ENCODE measurements at places on chromosomes 7 and 10.

DNA sequence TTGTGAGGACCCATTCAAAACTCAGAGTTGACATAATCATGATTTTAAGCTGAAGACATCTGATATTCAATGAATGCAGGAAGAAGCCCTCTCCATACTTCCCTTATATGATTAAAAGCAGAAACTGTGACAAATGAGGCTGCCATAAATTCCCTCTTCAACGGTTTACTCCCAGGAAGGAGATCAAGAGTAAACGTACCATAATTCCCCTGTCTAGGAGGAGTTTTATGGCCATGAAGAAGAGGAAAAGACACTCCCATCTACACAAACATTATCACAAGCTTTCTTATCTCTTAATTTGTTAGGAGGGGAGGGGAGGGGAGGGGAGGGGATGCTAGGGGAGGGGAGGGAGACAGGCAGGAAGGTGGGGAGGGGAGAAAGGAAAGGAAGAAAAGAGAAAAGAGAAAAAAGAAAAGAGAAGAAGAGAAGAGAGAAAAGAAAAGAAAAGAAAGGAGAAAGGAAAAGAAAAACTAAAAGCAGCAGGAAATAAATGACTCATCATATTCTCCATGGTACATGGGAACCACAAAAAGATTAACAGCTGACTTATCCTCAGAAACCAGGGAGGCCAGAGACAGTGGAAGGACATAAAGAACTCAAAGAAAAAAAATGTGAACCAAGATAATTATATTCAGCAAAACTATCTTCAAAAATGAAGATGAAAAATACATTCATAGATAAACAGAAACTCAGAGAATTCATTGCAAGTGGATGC is 121.6 kb downstream of the ALOX5 start:
- no peak for DNase-seq

- no peak for DNase-seq
These were observed 37.0 kb downstream of the CNPY1 start for GRCh38 chr7:155509359-155509724.

DNA sequence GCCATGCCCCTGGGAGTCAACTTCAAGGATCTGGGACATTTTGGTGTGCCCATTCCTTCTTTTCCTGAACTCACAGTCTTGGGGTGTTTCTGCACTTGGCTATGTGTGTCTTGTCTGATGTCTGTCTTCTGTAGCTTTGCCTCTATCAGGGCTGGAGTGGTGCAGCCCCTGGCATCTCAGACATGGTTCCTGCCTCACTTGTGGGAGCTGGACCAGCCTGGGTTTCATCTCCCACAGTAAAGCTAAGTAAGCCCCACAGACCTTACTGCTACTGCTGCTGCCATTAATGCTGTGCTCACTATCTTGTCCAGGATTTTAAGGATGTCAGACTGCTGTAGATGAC is 59.0 kb downstream of the ADCYAP1R1 start:
- no peak for DNase-seq

DNA sequence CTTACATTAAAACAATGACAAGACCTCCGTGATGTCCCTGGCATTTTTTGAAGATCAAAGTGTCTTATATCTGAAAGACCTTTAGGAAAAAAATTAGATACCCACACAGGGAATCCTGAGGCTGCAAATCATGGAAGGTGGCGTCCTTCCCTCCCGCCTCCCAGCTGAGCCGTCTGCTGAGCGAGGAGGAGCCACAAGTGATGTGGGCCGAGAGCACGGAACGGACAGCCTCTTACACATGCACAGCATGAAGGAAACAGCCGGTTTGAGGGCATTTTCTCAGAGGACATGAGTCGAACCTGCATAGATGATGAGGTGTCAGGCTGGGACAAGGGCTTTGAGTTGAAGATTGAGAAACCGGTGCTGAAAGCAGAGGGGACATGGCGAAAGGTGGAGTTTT is 163.3 kb downstream of the ADARB2 start:
- no peak for DNase-seq

DNA sequence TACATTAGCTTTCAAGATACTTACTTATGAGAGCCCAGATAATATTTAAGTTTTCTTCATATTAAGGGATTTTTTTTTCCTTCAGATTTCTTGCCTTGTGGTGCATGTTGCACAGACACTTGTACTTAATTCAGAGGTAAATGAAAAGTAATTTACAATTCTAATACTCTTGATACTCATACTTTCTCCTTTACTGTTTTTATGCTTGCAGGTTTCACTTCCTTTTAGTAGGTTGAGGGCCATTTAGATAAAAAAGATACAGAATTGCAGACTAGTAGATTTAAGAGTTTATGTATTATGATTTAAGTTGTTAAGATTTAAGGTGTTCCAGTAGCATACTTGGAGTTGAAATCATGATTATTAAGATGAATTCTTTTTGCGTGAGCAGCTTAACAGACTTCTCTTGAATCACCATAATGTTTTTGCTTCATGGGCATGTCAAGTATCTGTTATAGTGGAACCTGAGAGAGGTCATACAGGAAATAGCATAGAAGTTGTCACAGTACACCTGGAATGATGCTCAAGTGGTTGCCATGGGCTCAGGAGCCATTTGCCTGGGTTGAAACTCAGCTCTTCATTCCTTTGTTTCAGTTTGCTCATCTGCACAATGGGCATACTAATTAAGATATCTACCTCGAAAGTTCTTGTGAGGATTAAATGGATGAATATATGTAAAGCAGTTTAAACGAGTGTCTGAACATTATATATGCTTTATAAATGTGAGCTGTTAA is 174.8 kb upstream of the PRPS1L1 start:
- DNase-seq, result no peak

GRCh38 chr10:91162495-91163268 is 57.8 kb upstream of the PCGF5 start:
- peak; percentile 80 for DNase-seq

- DNase-seq, result no peak
These were observed 6.0 kb downstream of the ALOX5 start for GRCh38 chr10:45379891-45380540.

DNA sequence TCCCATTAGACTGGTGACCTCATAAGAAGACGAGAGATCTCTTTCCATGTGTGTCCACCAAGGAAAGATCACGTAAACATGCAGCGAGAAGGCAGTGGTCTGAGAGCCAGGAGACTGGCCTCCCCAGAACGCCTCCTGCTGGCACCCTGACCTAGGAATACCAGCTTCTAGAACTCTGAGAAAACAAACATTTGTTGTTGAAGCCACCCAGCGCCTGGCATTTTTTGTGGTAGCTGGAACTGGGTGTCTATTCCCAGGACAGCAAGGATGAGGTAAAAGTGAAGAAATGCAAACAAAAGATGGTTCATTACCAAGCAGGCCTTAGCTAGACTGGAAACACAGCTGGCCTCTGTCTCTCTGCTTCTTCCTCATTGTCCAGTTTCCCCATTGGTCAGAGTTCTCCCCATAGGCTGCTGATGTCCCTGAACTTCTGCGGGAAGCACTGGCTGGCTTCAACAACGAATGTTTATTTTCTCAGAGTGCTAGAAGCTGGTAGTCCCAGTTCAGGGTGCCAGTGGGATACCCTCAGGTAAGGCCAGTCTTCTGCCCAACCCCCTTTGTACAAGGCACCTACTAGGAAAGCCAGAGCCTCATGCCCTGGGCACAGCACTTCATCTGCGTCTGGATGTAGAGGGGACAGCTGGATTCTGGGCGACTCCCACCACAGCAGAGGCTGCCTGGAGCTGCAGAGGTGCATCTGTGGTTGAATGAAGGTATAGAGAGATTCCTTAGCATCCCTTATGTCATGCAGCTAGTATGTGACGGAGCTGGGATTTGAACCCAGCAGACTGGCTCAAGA is 304.9 kb downstream of the TCERG1L start:
- DNase-seq, result no peak

DNA sequence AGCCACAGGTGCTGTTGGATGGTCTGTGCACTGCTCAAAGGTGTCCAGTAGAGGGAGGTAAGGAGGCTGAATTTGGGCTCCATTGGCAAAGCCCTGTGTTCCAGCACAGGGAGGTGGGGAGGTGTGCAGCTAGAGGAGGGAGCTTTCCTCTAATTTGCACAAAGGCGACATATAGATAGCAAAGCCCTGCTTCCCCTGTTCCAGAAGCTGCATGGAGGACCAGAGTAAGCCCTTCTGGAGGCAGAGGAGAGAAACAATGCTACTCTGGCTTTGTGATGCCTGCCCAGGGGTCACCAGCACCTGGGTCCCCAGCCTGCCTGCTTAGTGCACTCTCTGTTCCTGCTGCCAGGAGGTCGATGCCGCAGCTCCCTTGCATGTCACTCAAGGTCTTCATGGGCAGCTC is 3.4 kb upstream of the ARHGAP22 start:
- DNase-seq, result no peak

GRCh38 chr10:115157357-115157756 is 64.2 kb downstream of the ATRNL1 start:
- no peak for DNase-seq

GRCh38 chr10:61477451-61477850 is 24.3 kb upstream of the TMEM26 start:
- DNase-seq, result no peak

DNA sequence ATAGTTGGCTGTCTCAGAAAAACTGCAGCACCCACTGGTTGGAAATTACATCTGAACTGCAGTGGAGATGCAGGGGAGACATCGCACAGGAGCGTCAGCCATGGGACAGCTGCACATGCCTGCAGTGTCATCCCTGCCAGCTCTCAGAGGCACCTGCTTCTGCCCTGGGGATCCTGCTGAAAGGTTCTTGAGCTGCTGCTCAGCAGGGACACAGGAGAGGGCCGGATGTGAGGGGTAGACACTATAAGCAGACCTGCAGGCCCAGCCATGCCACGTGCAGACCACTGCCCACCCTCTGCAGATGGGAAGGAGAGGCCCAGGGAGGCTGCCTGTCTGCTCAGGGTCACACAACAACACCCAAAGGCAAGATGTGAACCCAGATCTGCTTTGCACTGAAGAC is 601.4 kb downstream of the DNAJB6 start:
- no peak for DNase-seq

DNA sequence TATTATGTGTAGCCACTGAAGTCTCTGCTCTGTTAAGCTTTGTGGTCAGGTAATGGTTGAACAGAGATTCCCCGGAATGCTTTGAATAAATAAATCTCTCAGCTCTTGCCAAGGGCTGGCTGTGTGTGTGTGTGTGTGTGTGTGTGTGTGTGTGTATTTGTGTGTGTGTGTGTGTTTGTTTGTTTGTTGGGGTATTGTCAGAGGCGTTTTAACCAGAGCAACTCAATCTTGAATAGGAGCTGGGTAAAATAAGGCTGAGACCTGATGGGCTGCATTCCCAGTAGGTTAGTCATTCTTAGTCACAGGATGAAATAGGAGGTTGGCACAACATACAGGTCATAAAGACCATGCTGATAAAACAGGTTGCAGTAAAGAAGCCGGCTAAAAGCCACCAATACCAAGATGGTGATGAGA is 256.2 kb upstream of the CACNA2D1 start:
- DNase-seq, result no peak

Data from central memory CD4-positive, alpha-beta T cell (primary cell).